WERI-Rb-1 (cell line): ENCODE measurements at places on chromosomes 16 and 17.

- no peak for DNase-seq
These were observed 14.3 kb downstream of the GDPD1 start for GRCh38 chr17:59234631-59235030.

DNA sequence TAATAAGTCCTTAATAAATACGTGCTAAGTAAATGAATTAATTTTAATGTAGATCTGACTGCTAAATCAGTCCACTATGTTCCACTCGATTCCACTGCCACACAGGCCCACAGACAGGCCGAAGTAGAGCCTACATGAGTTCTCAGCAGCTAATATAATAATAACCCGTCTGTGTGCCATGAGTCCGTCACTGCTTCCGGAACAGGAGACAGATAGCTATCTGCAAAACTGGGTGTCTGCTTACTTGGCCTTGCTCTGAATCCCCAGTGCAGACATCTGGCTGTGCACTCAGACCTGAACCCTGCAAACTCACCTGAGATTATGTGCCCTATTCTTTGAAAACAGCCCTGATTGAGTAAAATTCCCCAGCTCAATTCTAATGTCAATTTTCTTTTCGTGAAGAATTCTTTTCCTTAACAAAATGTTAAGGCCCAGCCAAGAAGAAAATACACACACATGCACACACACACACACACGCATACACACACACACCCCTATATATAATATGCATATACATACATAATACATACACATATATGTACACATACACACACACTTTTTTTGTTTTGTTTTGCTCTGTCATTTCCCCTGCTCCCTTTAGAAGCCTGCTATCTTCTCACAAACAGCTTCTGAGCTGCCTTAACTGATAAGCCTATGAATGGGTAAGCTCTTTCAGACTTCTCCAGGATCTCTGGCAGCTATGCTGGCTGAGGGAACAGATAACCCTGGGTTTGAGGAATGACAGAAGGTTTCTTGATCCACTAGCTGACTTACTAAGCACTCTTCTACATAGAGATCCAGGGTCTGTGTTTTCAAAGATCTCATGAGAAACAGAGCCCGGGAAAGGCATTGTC, 39.8 kb upstream of the TOM1L1 start:
- DNase-seq = no peak

DNA sequence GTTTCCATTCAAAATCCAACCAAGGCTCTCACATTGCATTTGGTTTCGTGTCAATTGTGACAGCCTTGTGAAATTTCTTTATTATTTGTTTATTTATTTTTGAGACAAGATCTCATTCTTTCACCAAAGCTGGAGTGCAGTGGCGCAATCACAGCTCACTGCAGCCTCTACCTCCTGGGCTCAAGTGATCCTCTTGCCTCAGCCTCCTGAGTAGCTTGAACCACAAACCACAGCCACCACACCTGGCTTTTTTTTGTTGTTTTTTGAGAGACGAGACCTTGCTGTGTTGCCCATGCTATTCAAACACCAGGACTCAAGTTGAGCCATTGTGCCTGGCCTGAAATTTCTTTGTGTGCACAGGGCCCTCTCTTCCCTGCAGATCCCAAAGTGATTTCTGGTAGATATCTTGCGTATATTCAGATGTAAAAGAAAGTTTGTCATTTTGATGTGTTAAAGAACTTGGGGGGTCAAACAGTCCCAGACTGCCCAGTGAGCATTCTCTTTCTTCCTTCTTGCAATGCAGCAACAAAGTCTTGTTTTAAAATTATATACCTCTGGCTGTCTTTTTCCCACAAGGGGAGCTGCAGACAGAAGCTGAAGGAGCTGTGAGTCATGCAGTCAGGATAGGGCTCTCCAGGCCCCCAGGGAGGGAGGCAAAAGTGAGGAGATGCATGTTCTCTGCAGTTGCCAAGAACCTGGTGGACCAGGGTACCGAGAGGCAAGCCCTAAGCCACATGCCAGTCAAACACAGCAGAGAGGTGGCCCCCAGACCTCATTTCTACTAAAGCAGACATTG, 15.5 kb upstream of the USP22 start:
- no peak for DNase-seq

- DNase-seq = no peak
These were observed 67.6 kb upstream of the CACNG5 start for GRCh38 chr17:66767154-66767933.

DNA sequence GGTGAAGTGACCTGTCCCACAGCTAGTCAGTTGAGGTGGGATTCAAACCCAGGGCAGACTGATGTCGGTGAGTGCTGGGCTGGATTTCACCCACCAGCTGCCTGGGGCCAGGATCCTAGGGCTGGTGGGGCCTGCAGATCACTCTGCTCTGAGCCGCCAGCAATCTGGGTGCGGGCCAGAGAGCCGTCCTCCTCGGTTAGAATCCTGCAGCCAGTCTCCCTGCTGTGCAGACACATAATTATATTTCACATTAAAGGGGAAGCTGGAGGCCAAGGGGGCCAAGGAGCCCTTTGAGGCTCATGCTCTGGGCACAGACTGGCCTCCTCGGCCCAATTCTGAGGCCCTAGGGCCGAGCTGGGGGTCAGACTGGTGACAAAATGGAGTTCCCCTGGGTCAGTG, 996 bp upstream of the KCNJ12 start:
- DNase-seq = no peak

DNA sequence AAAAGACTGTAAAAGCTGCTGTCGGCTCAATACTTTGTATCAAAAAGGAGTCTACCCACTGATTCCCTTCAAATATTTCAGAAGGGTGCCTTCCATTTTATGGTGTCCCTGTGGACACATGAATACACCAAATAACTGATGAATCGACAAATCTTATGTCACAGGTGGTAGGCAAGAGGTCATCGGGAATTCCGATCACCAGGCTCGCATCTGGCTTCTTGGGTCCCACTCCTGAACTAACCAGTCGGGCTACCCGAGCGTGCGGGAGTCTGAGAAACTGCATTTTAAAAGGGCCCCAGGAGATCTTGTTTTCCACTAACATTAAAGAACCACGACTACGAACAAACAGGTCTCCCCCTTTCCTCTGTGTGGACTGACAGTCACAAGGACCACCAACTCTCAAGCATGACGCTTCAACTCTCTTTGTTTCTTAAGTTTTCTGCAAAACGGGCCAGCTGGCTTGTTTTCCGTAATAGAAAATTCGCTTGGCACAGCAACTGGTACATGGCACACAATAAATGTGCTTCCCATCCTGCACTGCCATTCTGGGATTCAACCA, 873 bp downstream of the PSME3IP1 start:
- no peak for DNase-seq

- no peak for DNase-seq
These were observed 39.2 kb upstream of the FAM20A start for GRCh38 chr17:68640242-68640989.

DNA sequence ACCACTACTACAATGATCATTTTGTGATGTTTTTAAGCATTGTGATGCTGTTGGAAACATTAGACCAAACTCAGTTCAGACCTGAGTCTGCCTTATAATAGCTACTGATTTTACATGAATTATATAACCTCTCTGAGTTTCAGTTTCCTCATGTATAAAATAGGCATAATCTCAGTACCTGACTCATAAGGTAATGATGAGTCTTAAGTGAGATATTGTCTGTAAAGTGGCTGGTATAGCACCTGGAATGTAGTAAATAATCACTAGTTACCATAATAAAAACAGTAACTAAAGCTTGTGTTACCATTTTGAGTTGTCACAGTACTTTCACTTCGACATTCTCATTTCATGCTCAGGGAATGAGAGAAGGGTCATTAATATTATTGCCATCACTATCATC, 381.5 kb upstream of the SALL1 start:
- no peak for DNase-seq

DNA sequence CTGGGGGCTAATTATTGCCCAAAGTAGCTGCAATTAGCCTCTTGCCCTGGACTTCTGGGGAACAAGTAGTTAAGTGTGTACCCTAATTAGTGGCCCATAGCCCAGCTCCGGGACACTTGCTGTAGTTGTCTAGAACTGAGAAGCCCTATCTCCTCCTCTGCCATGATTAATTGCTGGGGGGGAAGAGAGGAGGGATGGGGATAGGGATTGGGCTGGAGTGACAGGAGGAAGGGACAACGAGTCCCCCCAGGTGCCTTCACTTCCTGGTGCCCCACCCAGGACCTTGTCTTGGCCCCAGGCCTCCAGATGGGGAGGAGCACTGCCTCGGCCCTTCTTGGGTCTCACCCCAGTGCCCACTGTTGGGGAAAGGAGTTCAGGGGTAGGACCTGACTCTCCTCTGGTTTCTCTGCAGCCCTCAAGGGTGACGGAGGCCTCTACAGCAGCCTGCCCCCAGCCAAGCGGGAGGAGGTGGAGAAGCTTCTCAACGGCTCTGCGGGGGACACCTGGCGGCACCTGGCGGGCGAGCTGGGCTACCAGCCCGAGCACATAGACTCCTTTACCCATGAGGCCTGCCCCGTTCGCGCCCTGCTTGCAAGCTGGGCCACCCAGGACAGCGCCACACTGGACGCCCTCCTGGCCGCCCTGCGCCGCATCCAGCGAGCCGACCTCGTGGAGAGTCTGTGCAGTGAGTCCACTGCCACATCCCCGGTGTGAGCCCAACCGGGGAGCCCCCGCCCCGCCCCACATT, 17.4 kb downstream of the NGFR start:
- no peak for DNase-seq

GRCh38 chr16:5019775-5020174, 14.0 kb downstream of the NAGPA start:
- no peak for DNase-seq

DNA sequence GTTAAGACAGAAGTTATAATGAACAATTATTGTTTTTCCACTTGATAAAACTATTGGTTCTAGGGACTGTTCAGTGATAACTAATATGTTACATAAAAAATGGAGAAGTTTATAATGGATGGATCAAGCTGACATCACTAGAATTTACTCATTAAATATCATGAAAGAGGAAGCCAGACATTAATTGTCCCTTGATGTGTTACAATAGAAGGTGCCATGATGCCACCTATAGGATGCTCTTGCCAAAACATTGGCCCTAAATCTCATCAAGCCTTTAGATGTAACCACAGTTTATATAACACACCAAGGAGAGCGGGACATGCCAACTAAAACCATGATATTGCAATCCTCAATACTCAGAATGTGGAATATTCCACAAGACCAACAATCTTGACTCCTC, 147.9 kb upstream of the MON1B start:
- DNase-seq = no peak
